ENCODE measurements at places on chromosomes 3 and 15. TPM values are rescaled to one million over a fixed set of nuclear protein-coding genes. Genes with fewer than 3 reads are reported as not detected.
A peak's percentile ranks its signal among the peaks of the same experiment; 100 is the strongest.

The UBAP1L gene
- polyA plus RNA-seq, result 0.04 TPM

DNA sequence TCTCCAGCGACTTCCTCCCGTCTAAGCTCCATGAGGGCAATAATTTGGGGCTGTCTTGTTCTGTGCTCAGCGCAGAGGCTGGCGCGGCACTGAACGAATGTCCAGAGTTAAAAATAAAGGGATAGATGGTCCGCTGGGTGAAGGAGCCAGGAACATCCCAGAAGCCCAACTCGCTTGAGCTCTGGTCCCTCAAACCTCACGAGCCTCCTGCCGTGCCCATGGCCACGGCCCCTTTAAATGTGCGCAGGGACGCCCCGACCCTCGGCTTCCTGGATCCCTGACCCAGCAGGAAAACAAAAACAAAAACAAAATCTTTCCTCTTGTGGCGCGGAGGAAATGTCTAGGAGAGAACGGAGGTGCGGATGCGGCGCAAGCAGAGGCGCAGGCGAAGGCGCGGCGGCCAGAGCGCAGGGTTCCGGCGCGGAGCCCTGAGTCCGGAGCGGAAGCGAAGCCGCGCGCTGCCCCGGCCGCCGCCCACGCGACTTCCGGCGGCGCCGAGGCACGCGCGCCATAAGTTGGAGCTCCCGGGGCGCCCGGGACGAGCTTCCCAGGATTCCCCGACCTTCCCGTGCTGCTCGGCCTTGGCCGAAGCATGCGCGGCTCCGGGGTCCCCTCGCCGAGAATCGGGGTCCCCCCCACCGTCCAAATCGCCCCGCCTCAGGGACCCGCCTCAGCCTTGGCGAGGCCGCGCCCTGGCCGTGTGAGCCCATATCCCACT lies 52.9 kb upstream of the WNT7A start:
- H3K27ac ChIP-seq, result no peak overlapping the region
- H3K4me1 ChIP-seq, result no peaks in the 10 kb centered on the region
- H3K4me3 ChIP-seq, result peak overlapping the region; percentile 28
- peaks cover 2% of the 10 kb centered on the region for H3K36me3 ChIP-seq
- DNase-seq, result no peak
- H3K27me3 ChIP-seq, result peaks cover 55% of the 10 kb centered on the region

DNA sequence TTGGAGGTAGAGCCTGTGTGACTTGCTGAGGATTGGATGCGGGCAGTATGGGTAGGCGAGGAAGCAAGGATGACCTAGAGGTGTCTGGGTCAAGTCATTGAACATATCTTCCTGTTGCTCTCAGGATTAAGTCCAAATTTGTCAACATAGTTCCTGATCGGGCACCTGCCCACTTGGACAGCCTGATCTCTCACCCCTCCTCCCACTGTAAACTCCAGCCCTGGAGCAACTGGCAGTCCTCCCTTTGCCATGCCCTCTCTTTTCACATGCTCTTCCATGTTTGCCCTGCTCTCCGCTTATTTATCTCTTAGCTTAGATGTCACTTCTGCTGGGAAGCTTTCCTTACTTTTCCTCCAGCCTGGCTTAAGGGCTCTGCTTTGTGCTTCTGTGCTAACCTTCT lies 47.6 kb upstream of the PPP4R2 start:
- no peaks in the 10 kb centered on the region for H3K36me3 ChIP-seq
- no peak overlapping the region for H3K27ac ChIP-seq
- no peak for DNase-seq
- peaks cover 10% of the 10 kb centered on the region for H3K27me3 ChIP-seq

DNA sequence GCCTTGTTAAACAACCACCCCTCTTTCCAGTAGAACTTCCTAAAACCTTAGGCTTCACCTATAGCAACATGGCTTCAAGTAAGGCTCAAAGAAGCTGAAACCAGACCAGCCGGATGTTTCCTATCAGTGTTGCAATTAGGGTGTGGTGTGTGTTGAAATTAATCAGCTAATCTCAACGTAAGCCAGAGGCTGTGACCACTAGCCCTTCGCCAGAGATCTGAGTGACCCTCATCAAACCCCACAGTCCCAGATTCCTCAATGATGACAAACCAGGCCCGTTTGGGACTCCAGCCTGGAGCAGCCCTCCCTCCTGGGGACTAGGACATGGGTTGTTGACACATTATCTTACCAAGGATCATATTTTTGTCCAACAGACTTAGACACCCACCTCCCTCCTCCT lies 27.3 kb downstream of the CYP11A1 start:
- no peak overlapping the region for H3K27ac ChIP-seq
- no peak for DNase-seq
- H3K4me1 ChIP-seq, result no peaks in the 10 kb centered on the region
- H3K4me3 ChIP-seq, result no peak overlapping the region

The ALDH1A3 gene
- not detected for polyA plus RNA-seq

DNA sequence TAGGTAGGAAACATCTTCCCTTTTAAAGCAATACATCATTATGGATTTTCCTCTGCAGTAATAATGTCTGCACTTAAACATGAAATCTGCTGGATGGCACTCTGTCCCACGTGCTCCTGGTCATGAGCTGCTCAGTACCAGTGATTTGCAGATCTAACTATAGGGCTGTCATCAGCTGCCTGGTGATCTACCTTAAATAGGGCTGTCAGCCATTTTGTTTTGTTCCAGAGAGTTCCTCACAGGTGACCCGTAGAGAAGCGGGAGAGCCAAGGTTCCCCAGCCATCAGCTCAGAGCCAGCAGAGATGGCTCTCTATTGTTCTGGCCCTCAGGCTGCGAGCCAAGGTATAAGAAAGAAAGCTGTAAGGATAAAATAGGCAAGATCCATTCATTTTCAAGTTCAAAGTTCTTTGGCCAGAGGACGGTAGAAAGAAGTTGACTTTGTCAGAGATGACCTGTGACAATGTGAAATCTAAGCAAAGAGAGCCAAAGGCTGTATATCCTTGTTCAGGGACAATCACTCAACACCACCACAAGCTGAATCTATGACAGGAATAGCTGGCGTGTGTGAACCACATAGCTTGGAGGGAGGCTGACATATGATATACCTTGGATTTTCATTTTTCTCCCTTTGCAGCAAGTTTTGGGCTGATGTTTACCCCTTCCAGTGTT lies 156.5 kb downstream of the RYR3 start:
- H3K27me3 ChIP-seq, result no peaks in the 10 kb centered on the region
- no peak for DNase-seq
- H3K36me3 ChIP-seq, result no peaks in the 10 kb centered on the region

- DNase-seq, result no peak
- H3K4me3 ChIP-seq, result peak overlapping the region; percentile 48
- peaks cover 63% of the 10 kb centered on the region for H3K4me1 ChIP-seq
- no peaks in the 10 kb centered on the region for H3K36me3 ChIP-seq
Observed at GRCh38 chr3:42079701-42080452, 11.3 kb upstream of the TRAK1 start.

The PROK2 gene
- polyA plus RNA-seq, result 0.55 TPM

DNA sequence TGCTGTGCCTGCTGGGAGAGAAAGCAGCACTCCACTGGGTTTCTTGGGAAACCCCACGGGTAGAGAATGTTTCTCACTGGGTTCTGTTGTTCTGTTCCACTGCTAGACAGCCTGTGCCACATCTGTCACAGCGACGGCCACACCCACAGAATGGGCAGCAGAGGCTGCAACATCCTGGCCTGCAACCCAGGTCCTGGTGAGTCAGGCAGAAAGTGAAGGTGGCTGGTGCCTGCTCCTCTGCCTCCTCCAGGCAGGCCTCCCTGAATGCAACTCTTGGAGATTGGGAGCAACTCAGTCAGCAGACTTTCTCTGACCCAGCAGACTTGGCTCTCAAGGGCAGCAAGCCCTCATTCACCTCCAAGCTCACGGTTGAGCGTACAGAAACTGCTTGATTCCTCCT lies 13.0 kb downstream of the C3orf18 start:
- DNase-seq, result no peak
- no peak overlapping the region for H3K27ac ChIP-seq
- H3K4me3 ChIP-seq, result no peak overlapping the region

DNA sequence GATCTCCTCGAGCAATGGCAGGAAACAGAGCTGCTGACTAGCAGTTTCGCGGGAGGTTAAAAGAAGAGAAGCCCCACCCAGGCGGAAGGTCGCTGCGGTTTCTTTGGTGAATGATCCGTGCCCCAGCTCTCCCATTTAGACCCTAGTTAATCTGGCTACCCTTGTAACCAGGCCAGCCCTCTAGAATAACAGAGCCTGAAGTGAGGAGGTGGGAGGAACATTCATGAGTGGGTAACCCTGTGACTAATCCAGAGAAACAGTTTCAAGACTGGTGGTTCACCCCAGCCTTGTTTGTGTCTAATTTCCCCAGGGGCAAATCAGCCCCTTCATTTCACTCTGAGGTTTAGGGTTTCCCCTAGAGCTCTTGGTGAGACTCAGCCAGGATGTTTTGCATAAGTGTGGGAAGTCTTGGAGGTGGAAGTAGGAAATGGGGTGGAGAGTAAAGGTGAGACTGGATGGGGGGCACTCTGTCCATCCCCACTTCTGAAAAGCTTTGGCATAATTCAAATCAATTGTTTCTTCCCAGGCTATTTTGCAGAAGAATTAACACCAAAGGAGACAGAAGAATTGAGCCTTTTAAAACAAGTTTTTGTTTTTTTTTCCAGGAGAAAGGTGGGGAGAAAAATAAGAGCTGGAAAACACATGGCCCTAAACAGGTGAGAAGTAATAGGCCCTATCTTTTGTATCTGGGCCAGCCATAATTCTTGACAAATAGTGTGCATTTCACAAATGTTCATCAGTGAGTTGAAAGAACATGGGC lies 303.1 kb downstream of the RPLP1 start:
- H3K27ac ChIP-seq, result peak overlapping the region; percentile 78
- peak; percentile 72 for DNase-seq
- peaks cover 9% of the 10 kb centered on the region for H3K36me3 ChIP-seq
- H3K4me3 ChIP-seq, result peak overlapping the region; percentile 28
- H3K4me1 ChIP-seq, result peaks cover 56% of the 10 kb centered on the region

Data from naive B cell (primary cell).